ENCODE measurements at places on chromosomes 12 and 14. TPM values are rescaled to one million over a fixed set of nuclear protein-coding genes. Genes with fewer than 3 reads are reported as not detected.
A peak's percentile ranks its signal among the peaks of the same experiment; 100 is the strongest.

GRCh38 chr14:74592476-74593201 lies 19.4 kb downstream of the LTBP2 start:
- no peak for DNase-seq

GRCh38 chr14:57847706-57848105 lies 18.2 kb downstream of the SLC35F4 start:
- no peak for DNase-seq

- DNase-seq, result peak; percentile 67
Observed at GRCh38 chr12:71947645-71948105, 9.0 kb downstream of the TPH2 start.

DNA sequence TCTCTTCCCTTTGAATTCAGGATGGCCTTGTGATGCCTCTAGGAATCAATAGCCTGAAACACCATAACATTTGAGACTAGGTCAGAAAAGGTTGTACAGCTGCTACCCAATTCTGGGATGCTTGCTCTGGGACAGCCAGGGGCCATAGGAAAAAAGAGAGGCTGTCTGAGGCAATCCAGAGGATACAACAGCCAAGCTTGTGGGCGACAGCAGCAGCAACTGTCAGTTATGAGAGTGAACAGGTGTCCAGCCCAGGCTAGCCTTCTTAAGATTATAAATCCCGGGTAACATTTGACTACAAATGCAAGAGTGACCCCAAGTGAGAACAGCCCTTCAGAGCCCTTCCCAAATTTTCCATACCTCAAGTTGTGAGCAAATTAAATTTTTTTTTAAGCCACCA lies 11.1 kb downstream of the DCN start:
- DNase-seq, result no peak

DNA sequence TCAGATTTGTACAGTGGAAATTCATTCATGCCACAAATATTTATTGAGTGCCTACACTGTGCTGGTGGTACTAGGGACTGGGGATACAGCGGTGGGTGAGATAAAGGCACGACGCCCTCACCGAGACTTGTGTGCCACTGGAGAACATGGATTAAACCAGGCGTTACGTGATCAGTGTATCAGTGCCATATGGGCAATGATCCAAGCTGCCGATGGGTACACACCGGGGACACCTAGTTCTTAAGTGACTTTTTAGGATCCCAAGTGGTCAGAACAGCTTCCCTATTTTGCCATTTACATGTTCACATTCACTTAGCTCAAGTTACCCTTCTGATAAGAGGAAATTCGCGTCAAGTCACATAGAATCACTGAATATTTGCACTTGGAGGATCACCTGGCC lies 236.7 kb downstream of the CACNA1C start:
- no peak for DNase-seq

GRCh38 chr14:65502676-65503124 lies 90.2 kb downstream of the FUT8 start:
- DNase-seq, result no peak

GRCh38 chr12:106897082-106897481 lies 58.6 kb upstream of the TMEM263 start:
- no peak for DNase-seq

- DNase-seq, result no peak
Observed at GRCh38 chr12:16154990-16155389, 122.5 kb downstream of the SLC15A5 start.

- DNase-seq, result peak; percentile 19
Observed at GRCh38 chr14:71183876-71184689, 276.8 kb downstream of the PCNX1 start.

DNA sequence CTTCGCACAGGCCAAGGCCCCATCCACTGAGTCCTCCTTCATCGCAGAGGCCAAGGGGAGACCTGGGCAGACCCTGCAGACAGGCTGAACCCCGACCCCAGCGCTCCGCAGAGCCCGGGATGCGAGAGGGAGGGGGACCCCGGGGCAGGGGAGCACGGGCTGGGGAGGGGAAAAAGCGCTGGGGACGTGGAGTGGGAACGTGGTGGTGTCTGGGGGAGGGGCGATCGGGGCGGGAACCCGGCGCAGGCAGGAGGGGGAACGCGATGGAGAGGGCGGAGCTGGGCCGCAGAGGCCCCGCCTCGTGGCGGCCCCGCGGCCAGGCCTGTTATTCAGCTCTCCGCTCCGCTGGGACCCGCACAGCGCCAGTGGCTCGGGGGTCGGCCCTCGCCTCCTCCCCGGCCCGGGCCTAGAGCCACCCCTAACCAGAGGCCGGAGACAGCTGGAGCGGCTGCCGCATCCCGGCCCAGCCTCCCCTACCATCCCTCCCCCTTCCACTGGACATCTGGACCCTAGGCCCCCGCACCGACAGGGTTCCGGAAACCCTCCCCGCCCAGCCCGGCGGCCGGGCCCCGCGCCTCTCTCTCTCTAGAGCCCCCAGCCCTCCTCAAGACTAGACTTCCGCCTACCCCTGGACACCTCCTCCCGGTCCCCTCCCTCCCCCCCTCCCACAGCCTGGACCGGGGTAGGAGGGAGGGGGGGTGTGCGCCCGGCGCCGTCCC lies at the start of gene ARHGEF25:
Gene ARHGEF25 (plus strand): TSS at position 328 of the 719 bp plus-strand sequence. CDS start 460 bp downstream, outside the sequence.
- DNase-seq, result peak; percentile 93

DNA sequence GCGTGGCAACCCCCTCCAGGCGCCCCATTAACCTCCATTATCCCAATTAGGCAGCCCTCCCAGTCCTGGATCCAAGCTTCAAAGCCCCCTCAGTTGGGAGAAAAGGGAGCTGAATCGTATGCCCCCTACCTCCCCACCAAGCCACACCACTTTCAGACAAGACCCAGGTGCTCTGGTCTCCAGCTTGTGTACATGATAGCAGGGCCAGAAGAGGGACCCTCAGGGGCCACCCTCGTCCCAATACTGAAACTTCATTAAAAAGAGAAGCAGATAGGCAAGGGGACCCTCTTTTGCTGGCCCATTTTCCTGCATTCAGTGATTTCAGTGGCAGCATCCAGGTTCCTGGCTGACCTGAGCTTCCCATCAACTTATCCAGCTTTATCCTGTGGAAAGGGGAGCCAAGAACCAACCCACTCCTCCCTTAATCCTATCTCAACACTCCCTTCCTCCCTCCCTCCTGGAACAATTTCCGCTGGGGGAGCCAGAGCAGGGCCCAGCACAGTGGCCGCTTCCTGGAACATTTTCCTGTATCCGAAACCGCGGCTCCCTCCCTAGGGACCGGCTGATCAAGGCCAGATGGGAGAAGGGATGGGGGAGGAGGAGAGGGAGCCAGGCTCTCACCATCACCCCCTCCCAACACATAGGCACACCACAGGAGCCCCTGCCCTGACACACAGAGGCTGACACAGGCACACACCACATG lies 9.5 kb upstream of the SP7 start:
- DNase-seq, result no peak

DNA sequence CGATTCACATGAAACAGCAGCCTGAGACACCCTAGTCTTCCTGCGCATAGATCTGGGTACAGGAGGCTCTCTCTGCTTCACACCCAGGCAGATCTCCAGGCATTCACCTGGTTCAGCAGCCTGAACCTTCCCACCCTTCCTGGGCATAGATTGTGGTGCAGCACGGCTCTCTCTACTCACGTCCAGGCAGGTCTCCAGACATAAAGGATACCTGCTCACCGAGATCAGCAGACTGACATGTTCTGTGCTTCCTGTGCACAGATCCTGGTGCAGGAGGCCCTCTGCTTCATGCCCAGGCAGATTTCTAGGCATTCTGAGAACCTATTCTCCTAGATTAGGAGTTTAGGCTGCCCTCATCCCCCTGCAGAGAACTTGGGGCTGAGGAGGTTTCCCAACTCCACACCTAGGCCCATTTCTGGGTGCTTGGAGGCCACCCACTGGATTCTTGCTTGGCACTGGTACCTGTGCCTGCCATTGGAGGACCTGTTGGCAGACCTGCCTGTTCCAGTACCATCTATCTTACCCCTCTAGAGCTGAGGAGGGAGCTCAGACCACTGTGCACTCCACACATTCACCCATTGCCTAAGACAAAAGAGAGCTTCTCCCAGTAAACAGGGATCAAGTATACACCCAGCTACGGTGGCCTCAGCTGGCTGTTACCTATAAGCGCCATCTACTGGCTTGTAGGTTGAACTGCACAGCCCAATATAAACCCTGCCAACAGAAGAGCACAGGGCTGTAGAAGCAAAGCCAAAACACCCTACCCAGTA lies 28.0 kb upstream of the GARIN6 start:
- DNase-seq, result no peak

- DNase-seq, result peak; percentile 78
Observed at GRCh38 chr12:119006746-119007145, 25.4 kb downstream of the SRRM4 start.

DNA sequence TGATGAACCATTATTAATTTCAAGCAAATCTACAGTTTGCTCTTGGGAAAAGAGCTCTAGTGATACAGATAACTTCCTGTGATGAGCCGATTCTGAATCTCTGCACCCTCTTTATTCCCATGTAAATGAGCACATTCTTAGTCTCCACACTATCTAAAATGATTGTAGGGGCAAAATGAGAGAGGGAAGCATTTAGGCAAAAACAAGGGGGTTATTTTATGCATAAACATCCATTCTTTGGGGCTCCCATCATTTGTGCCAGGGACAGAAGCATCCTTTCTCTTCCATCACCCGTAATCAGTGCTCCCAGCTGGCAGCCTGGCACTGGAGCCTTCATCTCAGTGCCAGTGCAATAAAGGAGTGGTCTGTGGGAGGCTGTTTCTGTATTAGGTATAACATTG lies 1.7 kb upstream of the GPD1 start:
- DNase-seq, result peak; percentile 79

DNA sequence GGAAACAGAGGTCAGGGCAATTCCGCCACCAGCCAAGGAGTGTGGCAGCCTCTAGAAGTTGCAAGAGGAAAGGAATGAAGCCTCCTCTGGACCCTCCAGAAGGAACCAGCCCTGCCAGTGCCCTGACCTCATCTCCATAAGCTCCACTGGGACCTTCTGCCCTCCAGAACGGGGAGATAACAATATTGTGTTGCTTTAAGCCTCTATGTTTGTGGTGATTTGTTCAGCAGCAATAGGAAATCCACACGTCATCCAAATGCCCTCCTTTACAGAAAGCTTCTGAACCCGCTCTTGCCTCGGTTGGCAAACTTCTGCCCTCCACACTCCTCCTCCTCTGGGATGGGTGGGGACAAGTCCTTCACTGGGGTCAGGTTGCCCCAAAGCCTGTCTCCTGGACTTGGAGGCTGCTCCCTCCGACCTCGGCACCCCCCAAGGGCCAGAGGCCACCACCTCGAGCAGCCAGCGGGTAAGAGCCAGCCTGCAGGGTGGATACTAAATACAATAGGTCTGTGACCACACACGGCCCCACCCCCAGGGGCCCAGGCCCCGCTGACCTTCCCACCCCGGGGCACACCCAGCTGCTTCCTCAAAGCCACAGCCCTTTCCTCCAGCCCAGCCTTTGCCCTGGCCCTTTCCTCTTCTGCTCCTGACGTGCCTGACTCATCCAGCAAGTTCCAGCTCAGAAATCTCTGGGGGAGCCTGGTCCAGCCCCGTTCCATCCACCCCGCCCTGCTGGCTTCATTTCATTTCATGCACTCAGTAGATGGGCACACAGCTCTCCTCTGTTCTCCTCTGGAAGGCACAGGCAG lies 58.7 kb upstream of the NCOR2 start:
- no peak for DNase-seq

DNA sequence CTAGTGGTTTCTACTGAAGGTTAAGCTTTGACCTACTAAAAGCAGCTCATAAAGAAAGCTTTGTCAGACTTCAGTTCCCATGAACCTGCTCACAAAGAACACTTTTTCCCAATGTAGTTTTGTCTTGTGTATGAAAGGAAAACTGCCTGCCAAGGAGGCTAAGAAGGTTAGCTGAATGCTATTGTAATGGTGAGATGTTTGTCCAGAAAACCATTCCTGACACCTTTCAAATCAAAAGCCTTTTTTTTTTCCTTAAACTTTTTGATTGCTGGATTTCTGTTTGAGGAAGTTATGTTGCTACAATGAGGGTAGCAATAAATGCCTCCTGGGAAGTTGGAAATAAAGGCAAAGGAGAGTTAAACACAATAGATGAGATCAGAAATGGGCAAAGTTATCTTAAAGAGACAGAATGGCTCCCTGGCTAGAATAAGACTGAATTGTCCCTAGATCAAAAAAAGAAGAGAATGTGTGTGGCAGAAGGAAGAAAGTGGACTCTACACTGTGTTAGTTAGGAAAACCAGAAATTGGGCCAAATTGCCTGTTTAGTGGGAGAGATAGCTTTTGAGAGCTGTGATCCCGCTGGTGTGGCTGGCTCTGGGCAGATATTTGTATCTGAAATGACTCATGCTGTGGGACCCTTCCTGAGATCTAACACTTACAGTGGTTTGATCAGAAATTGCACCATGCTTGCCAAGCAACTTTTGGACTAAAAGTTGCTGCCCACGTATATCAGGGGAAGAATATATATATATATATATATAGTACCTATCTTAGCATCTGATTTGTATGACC lies 27.5 kb downstream of the TECPR2 start:
- no peak for DNase-seq

DNA sequence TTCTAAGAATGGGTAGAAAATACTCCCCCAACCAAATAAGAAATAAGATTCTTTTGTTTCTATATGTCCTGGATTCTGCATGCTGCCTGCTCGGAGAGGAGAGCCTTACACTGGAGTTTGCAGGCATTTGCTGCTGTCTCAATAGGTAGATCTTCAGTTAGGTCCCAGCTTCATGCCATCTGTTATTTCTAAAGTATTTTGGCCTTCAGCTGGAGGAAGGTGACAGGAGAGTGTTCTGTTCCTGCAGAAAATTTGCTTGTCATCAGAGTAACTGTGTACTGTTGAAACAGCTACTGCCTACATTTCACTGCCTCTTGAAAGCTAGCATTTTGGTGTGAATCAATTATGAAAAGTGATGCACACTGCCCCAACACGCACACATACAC lies 966.9 kb downstream of the NRXN3 start:
- peak; percentile 51 for DNase-seq

- DNase-seq, result no peak
Observed at GRCh38 chr12:123065676-123066383, 85.1 kb downstream of the PITPNM2 start.

GRCh38 chr12:114447274-114447716 lies 41.4 kb upstream of the TBX5 start:
- no peak for DNase-seq

SLC25A47 gene
- not detected for total RNA-seq

SMCO2 gene
- total RNA-seq, result not detected

TSHR gene
- total RNA-seq, result 1.5 TPM

DACT1 gene
- total RNA-seq, result 47.7 TPM

KRT2 gene
- 0.18 TPM for total RNA-seq

LHX5 gene
- 10.2 TPM for total RNA-seq

LRFN5 gene
- total RNA-seq, result 84.1 TPM

LALBA gene
- not detected for total RNA-seq

OR6C4 gene
- total RNA-seq, result not detected

Data from cerebellum (tissue), 4 donors.